ENCODE measurements at places on chromosomes 6 and 20. TPM values are rescaled to one million over a fixed set of nuclear protein-coding genes. Genes with fewer than 3 reads are reported as not detected.

Gene CCDC170
- polyA plus RNA-seq = 0.34 TPM

Gene PRDM13
- not detected for polyA plus RNA-seq

Gene FAM162B
- polyA plus RNA-seq = 5.8 TPM

Gene TLDC2
- 8.5 TPM for polyA plus RNA-seq

Gene GPR6
- polyA plus RNA-seq = not detected
